ENCODE measurements at places on chromosomes 2 and 18.

GRCh38 chr2:38386377-38386776, 9.3 kb upstream of the ATL2 start:
- no peak for DNase-seq

GRCh38 chr2:112805542-112805941, 21.2 kb upstream of the IL1A start:
- DNase-seq: no peak

DNA sequence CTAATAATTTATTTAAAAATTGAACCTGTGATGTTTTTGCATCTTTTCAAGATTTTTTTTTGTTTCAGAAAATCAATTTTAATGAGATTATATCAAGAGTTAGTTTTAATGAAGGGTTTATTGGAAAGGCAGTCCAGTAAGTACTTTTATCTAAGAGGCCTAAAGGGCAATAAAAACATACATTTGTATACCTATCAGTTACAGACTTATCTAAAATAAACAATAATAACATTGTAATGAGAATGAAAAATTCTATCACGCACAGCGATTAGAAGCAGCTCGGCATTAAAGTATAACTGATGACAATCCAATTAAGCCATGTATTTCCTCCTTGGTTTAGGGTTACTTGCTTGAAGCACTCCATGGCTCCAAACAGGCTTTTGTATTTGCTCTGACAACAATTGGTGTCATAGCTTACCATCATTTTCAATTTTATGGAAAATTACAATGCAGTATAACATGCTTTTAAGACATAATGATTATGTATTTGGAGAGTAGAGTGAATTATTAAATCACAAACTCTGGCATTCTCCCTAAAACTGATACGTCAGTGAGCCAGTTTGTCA, 629.4 kb downstream of the TSN start:
- DNase-seq: no peak

GRCh38 chr2:152054593-152054992, 44.3 kb downstream of the CACNB4 start:
- DNase-seq: peak; percentile 73

DNA sequence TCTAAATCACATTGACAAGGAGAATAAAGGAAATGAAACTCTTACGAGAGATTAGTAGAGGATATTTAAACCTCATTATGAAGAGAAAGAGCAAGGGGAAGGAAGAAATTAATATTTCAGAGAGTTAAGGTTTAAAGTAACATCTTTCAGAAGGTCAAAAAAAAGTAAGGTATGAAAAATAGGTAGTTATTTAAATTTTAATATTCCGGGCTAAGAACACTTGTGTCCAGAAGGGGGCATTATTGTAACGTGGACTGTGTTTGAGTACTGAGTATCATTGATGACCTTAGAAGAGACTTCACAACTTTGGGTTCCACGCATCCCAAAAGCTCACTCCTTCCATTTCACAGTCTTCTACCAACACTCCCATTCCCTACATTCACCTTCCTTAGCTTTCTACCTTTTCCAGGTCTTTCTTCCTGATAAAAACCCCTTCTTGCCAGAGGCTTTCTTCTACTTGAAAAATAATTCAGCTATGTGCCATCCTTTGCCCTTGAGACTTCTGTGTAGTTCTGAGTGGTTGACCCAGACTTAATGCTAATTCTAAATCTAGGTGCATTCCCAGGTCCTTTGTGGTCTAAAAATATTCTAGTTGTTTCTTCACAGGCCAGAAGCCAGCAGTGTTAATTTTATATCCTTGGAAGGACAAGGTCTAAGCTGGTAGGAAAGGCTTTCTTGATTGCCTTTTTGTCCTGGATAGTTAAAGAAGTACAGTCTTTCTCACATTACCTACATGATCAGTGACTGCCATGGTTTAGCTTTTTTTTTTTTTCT, 16.5 kb downstream of the DYNC1I2 start:
- DNase-seq: peak; percentile 37

GRCh38 chr18:8788503-8789429, 83.4 kb downstream of the MTCL1 start:
- DNase-seq: no peak

GRCh38 chr2:144995482-144995881, 475.6 kb upstream of the ZEB2 start:
- peak; percentile 9 for DNase-seq

GRCh38 chr18:10015288-10015701, 101.5 kb downstream of the VAPA start:
- peak; percentile 71 for DNase-seq

GRCh38 chr2:38731090-38731489, 20.1 kb downstream of the SRSF7 start:
- DNase-seq: no peak

GRCh38 chr2:134402410-134402809, 148.5 kb downstream of the MGAT5 start:
- peak; percentile 33 for DNase-seq

DNA sequence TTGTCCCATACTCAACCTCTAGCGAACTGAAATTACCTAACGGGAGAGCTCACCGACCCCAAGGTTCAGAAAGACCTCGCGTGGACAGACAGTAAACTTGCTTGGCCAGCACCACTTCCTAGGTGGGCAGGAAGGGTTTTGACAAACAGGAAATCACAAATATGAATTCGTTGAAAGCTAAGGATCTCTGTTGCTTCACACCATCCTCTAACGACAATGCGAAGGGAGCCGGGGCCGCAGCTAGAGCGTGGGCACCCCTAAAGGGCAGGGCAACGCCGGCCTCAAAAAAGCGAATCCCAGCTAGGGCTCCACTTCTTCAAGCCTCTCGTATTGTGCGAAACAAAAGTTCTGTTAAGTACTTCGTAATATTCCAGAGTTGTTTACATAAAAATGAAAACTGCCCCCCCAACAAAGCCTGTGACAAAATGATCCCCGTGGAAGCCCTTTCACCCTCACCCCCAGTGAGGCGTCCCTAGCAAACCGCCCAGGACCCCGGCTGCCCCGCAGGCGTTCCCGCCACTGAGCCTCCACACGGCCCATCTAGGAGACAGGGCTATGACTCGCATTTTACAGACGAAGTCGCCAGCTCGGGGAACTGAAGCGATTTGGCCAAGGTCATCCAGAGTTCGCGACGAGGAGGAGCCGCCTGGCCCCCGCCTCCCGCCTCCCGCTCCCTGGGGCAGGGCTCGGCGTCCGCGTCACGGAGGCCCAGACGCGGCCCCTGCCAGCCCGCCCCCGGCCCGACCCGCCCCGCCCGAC, 548 bp downstream of the KANSL3 start:
- peak; percentile 91 for DNase-seq

- DNase-seq: peak; percentile 25
Observed at GRCh38 chr2:234905547-234906265, 46.1 kb upstream of the SH3BP4 start.

DNA sequence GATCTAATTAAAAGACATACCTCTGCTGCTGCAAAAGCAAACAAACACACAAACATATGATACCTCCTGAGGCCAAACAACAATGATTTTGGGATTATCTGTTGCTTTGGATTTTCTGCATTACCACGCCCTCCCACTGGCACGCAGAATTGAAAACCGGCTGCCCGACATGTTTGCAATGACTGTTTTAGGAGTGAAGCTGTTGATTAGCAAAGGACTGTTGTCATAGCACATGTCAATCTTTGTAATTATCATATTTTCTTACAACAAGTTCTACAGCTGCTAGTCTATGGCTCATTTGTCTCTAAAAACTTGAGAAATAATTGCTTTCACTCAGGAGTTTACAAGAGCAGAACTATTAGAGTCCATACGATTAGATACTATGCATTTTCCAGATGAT, 94.4 kb upstream of the MEIS1 start:
- no peak for DNase-seq

GRCh38 chr2:64655873-64656272, 2.2 kb upstream of the SERTAD2 start:
- DNase-seq: peak; percentile 4

DNA sequence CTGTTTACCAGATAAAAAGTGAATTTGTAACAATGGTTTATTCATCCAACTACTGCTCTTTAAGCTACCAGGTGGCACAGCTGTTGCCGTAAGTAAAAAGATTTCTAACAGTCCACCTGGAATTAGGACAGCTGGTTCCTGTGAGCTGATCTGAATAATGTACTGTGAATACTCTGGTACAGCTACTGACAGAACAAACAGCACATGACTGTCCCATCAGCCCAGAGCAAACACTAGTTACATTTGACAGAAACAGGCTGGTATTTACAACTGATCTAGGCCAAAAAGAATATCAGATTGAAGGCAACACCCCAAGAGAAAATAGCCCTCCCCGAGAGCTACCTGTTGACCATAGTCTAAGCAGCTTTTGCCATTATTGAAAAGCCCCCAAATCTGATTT, 840.4 kb downstream of the CPS1 start:
- DNase-seq: no peak

DNA sequence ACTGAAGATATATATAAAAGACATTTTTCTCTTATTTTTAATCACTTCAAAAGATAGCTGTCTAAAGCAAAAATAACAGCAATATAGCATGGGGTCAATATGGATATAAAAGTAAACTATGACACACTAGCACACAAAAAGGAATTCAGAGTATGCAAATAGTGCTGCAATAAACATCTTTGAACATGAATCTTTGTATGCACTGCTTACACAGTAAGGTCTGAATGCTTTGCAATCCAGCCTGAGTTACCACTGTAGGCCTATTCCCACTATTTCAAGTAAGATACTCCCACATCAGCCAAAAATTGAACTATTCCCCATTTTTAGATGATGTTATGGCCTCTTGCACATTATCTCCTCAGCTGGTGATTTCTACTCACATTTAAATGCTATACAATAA, 27.4 kb upstream of the ERCC3 start:
- peak; percentile 28 for DNase-seq

GRCh38 chr2:58304843-58305242, 63.7 kb upstream of the FANCL start:
- DNase-seq: no peak

DNA sequence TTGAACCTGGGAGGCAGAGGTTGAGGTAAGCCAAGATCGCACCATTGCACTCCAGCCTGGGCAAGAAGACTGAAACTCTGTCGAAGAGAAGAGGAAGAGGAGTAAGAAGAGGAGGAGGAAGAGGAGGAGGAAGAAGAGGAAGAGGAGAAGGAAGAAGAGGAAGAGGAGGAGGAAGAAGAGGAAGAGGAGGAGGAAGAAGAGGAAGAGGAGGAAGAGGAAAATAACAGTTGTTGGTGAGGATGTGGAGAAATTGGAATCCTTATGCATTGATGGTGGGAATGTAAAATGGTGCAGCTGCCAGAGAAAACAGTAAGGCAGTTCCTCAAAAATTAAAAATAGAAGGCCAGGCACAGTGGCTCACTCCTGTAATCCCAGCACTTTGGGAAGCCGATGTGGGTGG, 8.5 kb upstream of the NCL start:
- no peak for DNase-seq

All from EL (cell line).